B cell (primary cell): ENCODE measurements at places on chromosomes 6 and 20. TPM values are rescaled to one million over a fixed set of nuclear protein-coding genes. Genes with fewer than 3 reads are reported as not detected.
A peak's percentile ranks its signal among the peaks of the same experiment; 100 is the strongest.

DNA sequence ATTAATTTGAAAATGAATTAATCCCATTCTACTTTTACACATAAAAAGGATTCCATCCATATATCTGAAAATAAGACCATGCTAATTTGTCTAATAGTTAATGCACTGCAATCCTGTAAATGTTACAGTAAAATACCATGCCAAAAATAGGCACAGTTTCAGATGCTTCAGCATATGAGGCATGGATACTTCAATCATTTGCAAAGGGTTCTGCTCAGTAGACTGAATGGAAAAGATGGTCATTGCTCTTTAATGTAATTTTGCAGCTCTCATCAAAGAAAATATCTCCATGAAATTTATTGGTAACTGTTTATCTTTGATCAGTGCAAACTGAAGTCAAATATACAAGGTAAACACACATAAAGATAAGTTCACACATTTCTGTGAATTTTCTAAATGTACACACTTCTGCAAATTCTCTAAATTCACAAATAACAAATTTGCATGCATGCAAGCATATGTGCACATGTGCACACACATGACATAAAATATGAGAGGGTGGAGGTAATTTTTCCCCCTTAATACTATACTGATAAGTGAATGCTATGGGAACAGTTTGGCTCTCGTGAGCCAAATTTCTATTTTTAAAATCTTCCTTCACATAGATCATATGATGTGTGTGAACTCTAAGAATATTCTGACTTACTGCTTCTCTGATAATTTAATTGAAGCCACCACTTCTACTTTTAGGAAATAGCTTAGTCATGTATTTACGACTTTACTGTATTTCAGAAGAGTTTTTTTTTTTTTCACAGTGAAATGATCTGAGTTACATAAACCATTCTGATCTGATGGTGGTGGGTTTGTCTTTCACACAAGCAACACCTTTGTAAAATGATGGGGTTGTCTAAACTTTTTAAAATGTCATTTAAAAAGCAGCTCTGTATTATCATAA lies 996.8 kb upstream of the CITED2 start:
- no peak overlapping the region for H3K27ac ChIP-seq
- no peak overlapping the region for H3K4me3 ChIP-seq
- no peak for DNase-seq

SLC13A3 gene
- 0.20 and 0.49 TPM in 2 replicates for total RNA-seq

- H3K27ac ChIP-seq = no peak overlapping the region
- DNase-seq = no peak
- H3K4me1 ChIP-seq = no peaks in the 10 kb centered on the region
- no peaks in the 10 kb centered on the region for H3K36me3 ChIP-seq
- H3K4me3 ChIP-seq = no peak overlapping the region
- no peaks in the 10 kb centered on the region for H3K27me3 ChIP-seq
Measured at GRCh38 chr6:116945809-116946208, 68.8 kb downstream of the RFX6 start.

BPIFB2 gene
- not detected in 2 replicates for total RNA-seq

PHACTR1 gene
- 121 and 129 TPM in 2 replicates for total RNA-seq

DNA sequence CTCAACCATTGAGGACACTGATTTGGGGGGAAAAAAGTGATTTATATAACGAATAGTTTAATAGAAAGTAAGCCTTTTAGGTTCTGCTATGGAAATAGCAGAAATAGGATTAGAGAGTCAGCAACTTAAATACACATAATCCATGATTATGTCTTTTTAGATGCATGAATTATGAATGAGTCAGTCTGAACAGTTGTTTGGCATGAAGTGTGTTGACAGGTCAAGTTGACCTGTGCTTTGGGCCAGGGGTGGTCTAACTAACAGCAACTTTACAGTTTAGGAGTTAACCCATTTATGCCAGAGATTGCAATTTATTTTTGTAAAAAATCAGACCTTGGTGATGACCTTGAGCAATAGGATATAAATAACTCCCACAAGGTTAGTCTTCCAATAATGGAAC lies 191.3 kb downstream of the MTFR2 start:
- no peaks in the 10 kb centered on the region for H3K4me1 ChIP-seq
- H3K4me3 ChIP-seq = no peak overlapping the region
- no peaks in the 10 kb centered on the region for H3K36me3 ChIP-seq
- no peak overlapping the region for H3K27ac ChIP-seq
- DNase-seq = no peak

DNA sequence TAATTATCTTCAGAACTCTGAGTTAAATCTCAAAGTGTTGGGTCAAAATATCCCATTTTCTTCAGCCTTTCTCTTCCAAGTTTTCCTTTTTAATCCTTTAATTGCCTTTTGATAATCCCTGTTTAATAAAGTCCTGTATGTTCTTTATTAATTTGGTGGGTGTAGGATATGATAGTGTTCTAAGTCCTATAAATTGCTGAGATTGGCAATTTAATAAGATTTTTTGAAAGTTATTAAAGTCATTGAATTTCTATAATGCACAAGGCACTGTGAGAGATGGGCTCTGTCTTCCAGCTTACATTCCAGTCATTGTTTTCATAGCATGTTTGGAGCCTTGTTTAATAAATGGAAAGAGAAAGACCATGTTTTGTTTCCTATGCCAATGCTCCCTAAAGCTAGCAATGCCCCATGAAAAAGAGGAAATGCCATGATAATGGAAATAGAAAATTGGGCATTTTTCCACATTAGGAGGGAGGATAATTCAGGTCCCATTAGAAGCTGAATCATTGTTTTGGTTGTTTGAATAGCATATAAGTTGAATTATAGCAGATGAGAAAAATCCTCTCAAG lies 404.8 kb downstream of the CD109 start:
- H3K4me1 ChIP-seq = no peaks in the 10 kb centered on the region
- no peak overlapping the region for H3K27ac ChIP-seq
- H3K36me3 ChIP-seq = no peaks in the 10 kb centered on the region
- no peak for DNase-seq

DNA sequence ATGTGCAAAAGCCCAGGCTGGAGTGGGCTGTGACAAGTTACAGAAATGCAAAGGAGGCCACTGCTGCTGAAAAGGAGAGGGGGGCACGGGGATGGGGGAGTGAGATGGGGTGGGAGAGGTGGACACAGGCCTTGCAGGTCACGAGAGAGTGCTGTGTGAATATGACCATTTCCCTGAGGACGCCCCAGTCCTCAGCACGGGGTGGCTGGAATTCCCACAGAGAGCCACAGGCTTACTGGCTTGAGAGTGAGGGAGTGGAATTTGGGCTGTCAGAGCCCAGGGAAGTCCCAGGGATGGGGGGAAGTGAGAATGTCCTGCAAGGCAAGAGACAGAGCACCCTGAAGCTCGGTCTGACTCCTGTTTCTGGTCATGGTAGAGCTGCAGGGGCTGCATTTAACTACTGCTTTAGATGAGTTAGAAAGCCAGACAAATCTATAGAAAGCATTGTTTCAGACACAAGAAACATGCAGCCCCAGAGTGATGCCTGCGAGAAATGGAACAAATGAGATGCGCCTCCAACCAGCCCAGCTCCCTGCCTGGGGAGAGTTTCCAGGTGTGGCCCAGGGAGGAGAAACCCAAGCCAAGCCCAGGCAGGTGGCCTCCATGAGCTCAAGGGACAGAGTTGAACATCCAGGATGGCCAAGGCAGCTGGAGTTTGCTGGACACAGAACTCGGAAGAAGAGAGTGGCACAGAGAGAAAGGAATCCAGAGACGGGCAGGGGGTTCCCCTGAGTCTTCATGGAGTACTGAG lies 30.5 kb downstream of the NPEPL1 start:
- H3K27ac ChIP-seq = no peak overlapping the region
- DNase-seq = no peak
- H3K4me3 ChIP-seq = no peak overlapping the region
- H3K27me3 ChIP-seq = peaks cover 13% of the 10 kb centered on the region
- H3K4me1 ChIP-seq = no peaks in the 10 kb centered on the region

- no peak overlapping the region for H3K27ac ChIP-seq
- no peaks in the 10 kb centered on the region for H3K27me3 ChIP-seq
- no peaks in the 10 kb centered on the region for H3K36me3 ChIP-seq
- H3K4me1 ChIP-seq = no peaks in the 10 kb centered on the region
- DNase-seq = no peak
Measured at GRCh38 chr6:155466539-155466938, 10.9 kb upstream of the NOX3 start.

SMPDL3A gene
- 1.2 and 2.0 TPM in 2 replicates for total RNA-seq

TOX2 gene
- total RNA-seq = 4.1 and 6.3 TPM in 2 replicates

KCNB1 gene
- total RNA-seq = 0.05 and 0.12 TPM in 2 replicates

DNA sequence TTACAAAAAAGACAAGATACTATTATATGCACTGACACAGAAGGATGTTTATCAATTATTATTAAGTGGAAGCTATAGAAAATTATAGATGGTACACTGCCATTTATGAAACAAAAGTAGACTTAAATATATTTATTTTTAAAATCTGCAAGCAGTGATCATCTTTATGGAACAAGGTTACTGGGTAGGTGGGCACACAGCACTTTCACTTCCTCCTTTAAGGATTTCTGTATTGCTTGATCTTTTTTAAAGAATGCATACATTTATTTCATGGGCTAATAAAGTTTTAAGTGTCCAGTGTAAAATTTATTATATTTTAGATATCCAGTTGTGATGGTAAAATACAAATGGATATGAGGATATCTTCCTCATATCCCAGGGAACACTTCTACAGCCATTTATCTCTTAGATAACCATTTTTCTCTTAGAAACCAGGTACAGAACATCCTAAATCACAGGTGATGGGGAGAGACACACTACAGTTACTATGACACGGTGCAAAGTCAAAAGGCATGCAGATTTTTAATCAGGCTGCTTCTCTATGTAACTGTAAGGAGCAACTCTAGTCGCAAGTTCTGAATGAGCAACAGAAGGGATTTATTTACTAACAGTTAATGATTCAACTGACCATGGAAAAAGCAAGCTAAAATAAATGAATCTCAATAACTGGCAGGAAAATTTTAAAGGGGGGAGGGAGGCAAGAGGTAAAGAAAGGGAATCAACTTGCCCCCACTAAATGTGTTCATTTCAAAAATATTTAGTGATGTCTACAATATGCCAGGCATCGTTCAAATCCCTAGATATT lies 2.2 kb downstream of the FBXL4 start:
- no peaks in the 10 kb centered on the region for H3K27me3 ChIP-seq
- H3K4me3 ChIP-seq = no peak overlapping the region
- peaks cover 27% of the 10 kb centered on the region for H3K4me1 ChIP-seq
- H3K27ac ChIP-seq = no peak overlapping the region
- peak; percentile 40 for DNase-seq

CITED2 gene
- 55.5 and 56.2 TPM in 2 replicates for total RNA-seq

FAM83C gene
- total RNA-seq = not detected in 2 replicates

- H3K4me3 ChIP-seq = peak within 1 kb of the TSS; percentile 52
- no peaks in the 10 kb centered on the region for H3K36me3 ChIP-seq
- H3K27me3 ChIP-seq = no peaks in the 10 kb centered on the region
- H3K27ac ChIP-seq = peak within 1 kb of the TSS; percentile 89
- peak; percentile 71 for DNase-seq
Measured at GRCh38 chr6:73394577-73395354, at the start of gene DDX43. Gene DDX43, plus strand, starts transcription at chr6:73394828. Its CDS starts 78 bp downstream, at chr6:73394906.

LAMA4 gene
- not detected in 2 replicates for total RNA-seq

- no peaks in the 10 kb centered on the region for H3K27me3 ChIP-seq
- no peak overlapping the region for H3K4me3 ChIP-seq
- H3K4me1 ChIP-seq = peaks cover 3% of the 10 kb centered on the region
- no peaks in the 10 kb centered on the region for H3K36me3 ChIP-seq
Measured at GRCh38 chr6:117270843-117271507, 5.6 kb downstream of the VGLL2 start.

GSTA3 gene
- not detected in 2 replicates for total RNA-seq

- H3K36me3 ChIP-seq = no peaks in the 10 kb centered on the region
- peak overlapping the region; percentile 16 for H3K4me3 ChIP-seq
- H3K27ac ChIP-seq = no peak overlapping the region
- DNase-seq = no peak
- peaks cover 40% of the 10 kb centered on the region for H3K4me1 ChIP-seq
Measured at GRCh38 chr6:107635057-107635515, 145.2 kb downstream of the SOBP start.

GRCh38 chr20:20207872-20208271 lies 155.5 kb downstream of the CFAP61 start:
- no peaks in the 10 kb centered on the region for H3K36me3 ChIP-seq
- H3K4me1 ChIP-seq = no peaks in the 10 kb centered on the region
- no peak for DNase-seq
- H3K27me3 ChIP-seq = no peaks in the 10 kb centered on the region

DNA sequence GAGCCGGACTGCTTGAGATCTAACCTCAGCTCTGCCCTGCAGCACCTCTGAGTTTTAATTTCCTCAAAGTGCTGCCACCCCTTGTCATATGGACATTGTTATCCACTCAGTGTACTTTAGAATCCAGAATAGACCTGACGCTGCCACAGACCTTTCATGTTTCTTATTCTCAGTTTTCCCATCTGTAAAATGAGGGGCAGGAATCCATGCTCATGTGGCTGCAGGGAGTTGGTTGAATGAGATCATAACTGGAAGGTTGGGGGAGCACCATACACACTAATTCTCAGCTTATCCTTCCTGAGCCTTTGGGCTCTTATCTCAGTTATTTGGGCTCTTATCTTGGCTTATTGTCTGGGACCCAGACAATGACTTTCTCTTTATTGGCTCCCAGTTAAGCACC lies 2.3 kb downstream of the PABPC1L start:
- DNase-seq = no peak
- H3K36me3 ChIP-seq = peaks cover 27% of the 10 kb centered on the region
- no peak overlapping the region for H3K27ac ChIP-seq
- H3K4me1 ChIP-seq = peaks cover 18% of the 10 kb centered on the region

ULBP1 gene
- 0.12 and 0.19 TPM in 2 replicates for total RNA-seq

DNA sequence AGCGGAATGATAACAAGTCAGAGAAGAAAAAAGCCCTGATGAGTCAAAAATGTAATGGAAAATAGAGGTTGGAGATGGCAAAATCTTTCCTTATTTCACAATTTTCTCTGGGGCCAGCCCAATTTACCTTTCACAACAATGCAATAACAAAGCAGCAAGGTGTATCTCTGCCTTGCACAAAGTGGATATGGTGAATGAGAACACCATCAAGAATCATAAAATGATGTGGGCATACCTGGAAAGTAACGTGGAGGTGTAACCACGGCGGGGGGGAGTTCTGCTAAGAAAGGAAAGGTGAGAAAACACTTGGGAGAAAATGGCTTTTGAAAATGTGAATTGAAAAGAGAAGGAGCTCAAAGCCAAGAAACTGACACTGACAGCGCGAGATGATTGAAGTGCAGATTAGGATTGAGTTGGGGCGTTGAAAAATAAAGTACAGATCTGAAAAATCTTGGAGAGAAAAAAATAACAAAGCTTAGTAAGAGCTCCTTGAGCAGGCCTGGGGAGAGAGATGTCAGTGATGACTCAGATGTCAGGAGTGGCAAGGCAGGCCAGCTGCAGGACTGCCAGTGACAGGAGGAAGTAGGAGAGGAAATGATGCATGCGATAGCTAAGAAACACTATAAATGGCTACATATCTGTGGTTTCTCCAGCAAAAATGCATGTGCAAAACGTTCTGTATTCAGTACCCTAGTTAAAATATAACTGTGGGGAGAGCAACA lies 26.2 kb downstream of the ARHGAP18 start:
- H3K4me1 ChIP-seq = peaks cover 46% of the 10 kb centered on the region
- no peak overlapping the region for H3K4me3 ChIP-seq
- peak overlapping the region; percentile 37 for H3K27ac ChIP-seq
- H3K27me3 ChIP-seq = no peaks in the 10 kb centered on the region
- H3K36me3 ChIP-seq = no peaks in the 10 kb centered on the region
- peak; percentile 73 for DNase-seq
